Activated T-helper 9 cell treated with anti-CD3 and anti-CD28 coated beads, Interleukin-2, amount 50 U/mL, for 16 hours (primary cell): ENCODE measurements at places on chromosomes 6 and 20.

GRCh38 chr20:41475503-41475902 lies 108.9 kb upstream of the EMILIN3 start:
- DNase-seq, result no peak

DNA sequence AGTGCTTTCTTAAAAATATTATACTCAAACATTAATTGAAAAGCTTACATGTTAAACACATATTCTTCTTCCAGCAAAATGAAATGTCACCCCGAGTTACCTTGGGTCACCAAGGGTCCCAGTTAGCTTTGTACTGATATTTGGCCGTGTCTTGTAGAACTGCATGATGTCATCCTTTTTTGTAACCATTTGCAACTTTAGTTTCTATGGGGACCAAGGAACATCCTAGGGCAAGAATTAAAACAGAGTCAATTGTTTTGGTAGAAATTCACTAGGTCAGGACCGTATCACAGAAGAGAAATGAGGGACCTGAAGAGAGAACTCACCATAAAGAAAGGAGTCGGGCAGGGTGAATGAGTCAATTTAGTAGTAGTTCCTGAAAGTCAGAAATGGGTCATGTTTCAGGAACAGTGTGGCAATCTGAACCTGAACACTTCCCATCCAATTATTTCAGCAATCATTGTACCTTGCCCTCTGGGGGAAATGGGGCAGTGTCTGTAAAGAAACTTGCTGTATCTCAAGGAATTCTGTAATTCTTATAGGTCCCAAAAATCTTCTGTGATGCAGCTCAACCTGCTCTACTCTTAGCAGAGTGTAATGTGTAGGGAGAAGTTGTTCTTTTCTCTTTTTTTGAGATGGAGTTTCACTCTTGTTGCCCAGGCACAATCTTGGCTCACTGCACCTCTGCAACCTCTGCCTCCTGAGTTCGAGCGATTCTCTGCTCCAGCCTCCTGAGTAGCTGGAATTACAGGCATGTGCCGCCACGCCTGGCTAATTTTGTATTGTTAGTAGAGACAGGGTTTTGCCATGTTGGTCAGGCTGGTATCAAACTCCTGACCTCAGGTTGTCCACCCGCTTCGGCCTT lies 5.3 kb upstream of the AKAP7 start:
- no peak for DNase-seq

- DNase-seq, result no peak
Observed at GRCh38 chr6:21163838-21164180, 429.7 kb upstream of the SOX4 start.

- no peak for DNase-seq
Observed at GRCh38 chr20:46706242-46706641, 3.2 kb upstream of the SLC2A10 start.
